Peyer's patch (tissue), 4 donors: ENCODE measurements at places on chromosomes 7 and 10.

DNA sequence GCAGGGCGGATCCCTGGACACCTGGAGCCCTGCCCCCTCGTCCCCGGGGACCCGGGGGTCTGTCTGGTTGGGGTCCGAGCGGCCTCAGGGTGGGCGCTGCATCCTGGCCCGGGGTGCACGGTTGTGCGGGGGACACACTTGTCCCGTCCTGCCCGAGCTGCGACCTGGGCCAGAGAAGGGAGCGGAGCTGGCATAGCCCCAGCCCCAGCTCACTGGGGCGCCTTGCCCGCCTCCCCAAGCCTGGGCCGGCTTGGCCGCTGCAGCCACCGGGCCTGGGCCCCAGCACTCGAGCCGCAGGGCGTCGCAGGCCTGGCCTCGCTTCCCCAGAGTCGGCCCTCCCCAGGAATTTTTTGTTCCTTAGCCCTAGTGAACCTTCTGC, 54.5 kb downstream of the GLRX3 start:
- no peak for DNase-seq

- DNase-seq = no peak
These were observed 233.9 kb downstream of the PHF14 start for GRCh38 chr7:11207565-11207964.

DNA sequence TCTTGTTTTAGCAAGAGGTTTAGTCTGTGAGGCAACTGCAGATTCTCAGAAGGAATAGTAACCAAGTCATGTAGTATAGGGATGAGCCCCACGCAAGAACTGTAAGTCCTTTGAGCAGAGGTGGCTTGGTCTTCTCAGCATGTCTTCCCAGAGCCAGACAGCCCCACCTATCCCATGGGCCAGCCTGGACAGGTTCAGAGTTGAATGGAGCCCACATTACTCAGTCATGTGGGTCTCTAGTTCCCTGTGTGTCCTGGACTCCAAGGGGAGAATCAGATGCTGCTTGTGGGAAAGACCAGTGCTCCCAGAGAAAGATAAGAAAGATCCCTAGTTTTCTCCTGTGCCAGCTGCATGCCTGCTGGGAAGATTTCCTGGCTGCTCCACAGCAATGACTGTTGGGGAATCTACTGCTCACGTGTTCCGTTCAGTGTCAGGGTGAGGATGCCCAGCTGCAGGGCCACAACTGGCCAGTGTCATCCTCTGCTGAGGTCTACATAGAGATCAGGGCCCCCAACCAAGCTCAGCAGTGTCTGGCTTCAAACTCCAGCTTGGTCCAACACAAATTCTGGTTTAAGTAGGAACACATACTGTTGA, 66.9 kb upstream of the UNC5B start:
- no peak for DNase-seq

DNA sequence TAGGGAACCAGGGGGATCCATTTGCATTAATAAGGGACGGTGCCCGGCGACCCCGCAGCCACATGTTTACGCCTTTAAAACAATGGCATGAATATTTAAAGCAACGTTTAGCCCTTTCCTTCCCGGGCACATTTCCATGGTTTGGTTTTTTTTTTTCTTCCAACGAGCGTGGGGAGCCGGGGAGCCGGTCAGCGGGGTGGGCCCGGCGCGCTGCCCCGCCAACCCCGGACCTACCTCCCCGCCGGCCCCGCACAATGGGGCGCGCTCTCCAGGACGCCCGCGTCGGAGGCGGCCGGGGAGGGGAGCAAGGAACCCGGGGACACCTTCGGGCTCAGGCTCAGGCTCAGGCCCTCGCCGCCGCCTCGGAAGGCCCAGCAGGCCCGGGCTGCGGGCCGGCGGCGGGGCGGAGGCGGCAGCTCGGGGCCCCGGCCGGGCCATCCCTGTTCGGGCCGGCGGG, 1.0 kb downstream of the SEPHS1 start:
- DNase-seq = no peak

DNA sequence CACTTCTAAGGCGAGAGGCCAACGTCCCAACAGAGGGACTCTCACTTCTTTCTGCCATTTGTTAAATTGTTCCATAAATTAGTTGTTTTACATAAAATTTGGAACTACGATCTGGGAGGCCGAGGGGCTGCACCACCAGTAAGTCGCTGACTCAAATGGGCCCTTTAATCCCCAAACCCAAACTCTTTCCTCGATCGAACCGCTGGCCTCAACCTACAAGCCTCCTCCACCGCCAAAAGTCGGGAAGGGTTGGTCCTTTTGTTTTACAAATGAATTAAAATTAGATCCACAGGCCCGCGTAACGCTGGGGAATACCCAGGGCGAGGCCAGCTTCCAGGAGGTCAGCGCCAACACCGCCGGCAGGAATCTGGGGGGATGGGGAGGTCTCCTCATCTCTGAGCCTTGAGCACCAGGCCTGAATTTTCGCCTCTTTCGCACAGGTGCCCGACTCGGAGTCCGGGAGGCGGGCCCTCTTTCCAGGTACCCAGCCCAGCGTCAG, 1.2 kb upstream of the FOXI2 start:
- DNase-seq = no peak

DNA sequence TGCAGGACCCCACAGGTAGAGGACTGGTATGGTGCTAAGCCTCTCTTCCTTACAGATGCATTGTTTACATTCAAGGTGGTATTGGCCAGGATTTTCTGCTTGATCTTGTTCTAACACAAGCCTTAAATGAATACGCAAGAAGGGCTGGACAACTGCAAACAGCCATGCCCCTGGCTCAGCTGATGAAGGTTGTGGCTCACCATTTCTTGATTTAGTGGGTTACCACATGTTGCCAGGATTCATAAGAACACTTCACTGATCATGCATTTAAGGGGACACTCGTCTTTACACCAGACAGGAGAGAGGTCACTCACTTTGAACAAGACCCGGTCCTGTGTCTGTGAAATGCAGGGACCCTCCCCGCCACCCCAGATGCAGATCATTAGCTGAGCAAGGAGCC, 82.2 kb downstream of the CHN2 start:
- no peak for DNase-seq
